ENCODE measurements at places on chromosomes 13 and 19. TPM values are rescaled to one million over a fixed set of nuclear protein-coding genes. Genes with fewer than 3 reads are reported as not detected.

The TNFSF13B gene
- 4.0 TPM for total RNA-seq

The MBD3L3 gene
- total RNA-seq = not detected

The NCR1 gene
- 253 TPM for total RNA-seq

The KLF16 gene
- total RNA-seq = 18.0 TPM

The GPC5 gene
- total RNA-seq = 1.0 TPM

Data from natural killer cell treated with Interleukin-12 subunit alpha and Interleukin-12 subunit beta and Interleukin-15 and Interleukin-18, amount 100 ng/mL, for 72 hours (primary cell).